ENCODE measurements at places on chromosomes 1 and 21.

DNA sequence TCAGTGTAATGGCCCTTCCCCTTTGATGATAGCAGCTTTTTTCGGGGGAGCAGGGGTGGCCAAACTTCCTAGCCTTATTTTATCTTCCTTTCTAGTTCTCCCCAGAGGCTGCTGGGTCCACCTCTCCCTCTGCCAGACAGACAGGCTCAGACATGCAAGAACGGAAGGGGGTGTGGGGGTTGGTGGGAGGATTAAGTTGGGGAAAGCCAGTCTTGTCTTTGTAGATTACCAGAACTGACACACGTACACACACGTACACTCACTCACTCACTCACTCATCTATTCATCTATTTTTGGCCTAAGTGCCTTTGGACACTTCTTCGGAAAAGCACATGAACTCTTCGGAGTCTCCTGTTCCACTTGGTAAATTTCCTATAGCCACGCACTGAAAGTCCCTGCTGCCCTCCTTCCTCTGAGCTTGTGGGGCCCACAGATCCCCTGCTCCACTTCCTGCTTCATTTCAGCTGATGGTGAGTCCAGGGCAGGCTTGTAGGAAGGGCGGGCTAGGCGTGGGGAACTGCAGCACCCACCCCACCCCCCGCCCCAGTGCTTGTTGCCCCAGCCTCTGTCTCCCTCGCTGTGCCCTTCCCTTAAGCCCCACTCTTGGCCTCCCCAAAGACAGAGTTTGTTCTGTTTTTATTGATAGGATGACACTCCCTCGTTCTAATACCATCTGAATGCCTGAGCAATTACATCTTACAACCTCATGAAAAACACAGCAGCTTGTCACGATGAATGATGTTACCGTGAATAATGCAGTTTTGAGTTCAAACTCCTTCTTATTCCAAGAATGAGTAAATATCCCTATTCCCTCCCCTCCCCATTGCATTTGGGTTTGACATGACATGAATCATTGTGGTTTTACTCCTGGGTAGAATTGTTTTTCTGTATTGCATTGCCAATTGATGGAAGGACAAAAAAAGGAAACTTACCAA lies 60.7 kb upstream of the ATP5PO start:
- DNase-seq = peak; percentile 53

- DNase-seq = no peak
These were observed 23.2 kb downstream of the NUAK2 start for GRCh38 chr1:205298191-205298994.

DNA sequence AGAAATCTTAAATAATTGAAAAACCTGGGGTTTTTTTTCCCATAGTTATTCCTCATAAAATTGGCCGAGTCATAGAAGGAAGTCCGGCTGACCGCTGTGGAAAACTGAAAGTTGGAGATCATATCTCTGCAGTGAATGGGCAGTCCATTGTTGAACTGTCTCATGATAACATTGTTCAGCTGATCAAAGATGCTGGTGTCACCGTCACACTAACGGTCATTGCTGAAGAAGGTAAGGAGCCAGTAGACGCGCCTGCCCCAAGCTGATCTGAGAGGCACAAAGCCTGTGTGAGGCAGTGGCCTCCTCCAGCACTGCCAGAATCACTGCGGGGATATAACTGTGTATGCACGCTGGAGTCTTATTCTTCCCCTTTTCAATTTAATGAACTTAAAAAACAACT lies 100.3 kb downstream of the PHTF1 start:
- DNase-seq = no peak

- DNase-seq = no peak
These were observed 23.2 kb upstream of the PLA2G2C start for GRCh38 chr1:20209471-20209870.

GRCh38 chr1:112637254-112638109 lies 17.9 kb downstream of the CAPZA1 start:
- no peak for DNase-seq

GRCh38 chr1:172745014-172745413 lies 86.1 kb downstream of the FASLG start:
- DNase-seq = no peak

DNA sequence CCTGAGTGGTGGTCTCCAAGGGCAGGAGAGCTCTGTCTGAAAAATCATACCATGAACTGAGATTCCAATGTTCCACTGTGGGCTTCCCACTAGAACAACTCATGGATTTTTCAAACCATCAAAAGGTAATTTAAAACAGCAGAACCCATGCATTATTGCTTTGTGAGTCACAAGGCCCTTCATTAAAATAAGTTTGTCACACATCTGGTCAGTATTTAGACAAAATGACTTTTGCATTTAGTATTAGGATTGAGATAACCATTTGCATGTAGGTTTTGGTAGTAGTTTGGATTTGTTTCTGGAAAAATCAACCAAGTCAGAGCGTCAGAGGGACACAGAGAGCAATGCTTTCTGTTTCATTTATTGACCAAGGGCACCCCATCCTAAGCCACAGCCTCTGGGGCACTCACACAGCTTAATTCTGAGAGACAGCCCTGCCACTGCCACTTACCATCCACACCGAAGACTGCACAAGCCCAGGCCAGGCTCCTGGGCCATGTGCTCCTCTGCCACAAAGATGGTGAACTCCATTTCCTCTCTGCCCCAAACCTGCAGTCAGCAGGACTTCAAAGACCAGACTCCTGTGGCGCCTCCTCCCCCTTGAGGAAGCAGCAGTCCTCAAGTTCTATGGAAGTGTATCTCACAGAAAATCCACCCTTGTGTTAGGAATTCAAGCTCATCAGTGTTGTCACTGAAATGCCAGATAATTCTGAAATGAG lies 132.6 kb upstream of the DUSP10 start:
- DNase-seq = no peak

- DNase-seq = no peak
These were observed 123.9 kb upstream of the PPP2R5A start for GRCh38 chr1:212161231-212161781.

DNA sequence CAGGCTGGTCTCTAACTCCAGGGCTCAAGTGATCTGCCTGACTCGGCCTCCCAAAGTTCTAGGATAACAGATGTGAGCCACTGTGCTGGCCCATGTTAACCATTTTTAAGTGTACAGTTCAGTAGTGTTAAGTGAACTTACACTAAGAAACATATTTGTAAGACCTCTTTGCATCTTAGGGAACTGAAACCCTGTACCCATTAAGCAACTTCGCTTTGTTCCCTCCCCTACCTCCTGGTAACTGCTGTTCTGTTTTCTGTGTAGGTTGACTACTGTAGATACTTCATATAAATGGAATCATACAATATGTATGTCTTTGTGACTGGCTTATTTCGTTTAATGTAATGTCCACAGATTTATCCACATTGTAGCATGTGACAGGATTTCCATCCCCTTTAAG lies 11.0 kb downstream of the NUDC start:
- no peak for DNase-seq

DNA sequence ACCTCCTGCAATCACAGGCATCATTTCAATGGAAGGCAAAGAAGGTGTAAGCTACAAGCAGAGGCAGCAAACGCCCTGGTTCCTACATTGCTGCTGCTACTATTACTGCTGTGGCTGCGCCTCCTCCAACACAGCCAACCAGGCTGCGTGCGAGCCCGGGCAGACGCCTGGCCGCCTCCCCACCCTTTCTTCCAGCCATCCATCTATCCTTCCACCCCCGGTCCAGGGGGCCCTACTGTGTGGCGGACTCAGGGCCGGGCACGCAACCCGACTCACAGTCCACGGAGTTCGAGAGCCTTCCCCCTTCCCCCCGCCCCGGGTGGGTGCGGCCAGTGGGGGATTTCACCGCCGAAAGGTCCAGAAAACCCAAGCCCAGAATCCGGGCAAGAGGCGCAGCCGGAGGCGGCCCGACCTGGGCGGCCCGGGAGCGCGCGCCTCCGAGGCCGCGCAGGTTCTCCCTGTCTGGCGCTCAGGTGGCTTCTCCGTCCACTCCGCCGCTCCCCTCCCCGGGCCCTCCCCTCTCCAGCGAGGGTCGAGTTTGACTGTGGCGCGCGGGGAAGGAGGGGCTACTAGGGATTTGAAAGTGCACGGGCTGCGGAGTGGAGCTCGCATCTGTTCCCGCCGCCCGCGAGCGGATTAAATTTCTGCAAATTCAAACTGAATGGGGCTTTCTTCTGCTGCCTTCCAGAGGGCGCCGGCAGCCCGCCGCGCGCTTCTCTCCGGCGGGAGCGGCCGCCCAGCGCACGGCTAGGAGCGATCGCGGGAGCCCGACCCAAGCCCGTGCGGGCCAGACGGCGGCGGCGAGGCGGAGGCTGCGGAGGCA lies at the start of gene HUNK:
TSS of gene HUNK (plus strand) at position 569 of the 823 bp plus-strand sequence. CDS start 655 bp downstream, outside the sequence.
- DNase-seq = no peak

DNA sequence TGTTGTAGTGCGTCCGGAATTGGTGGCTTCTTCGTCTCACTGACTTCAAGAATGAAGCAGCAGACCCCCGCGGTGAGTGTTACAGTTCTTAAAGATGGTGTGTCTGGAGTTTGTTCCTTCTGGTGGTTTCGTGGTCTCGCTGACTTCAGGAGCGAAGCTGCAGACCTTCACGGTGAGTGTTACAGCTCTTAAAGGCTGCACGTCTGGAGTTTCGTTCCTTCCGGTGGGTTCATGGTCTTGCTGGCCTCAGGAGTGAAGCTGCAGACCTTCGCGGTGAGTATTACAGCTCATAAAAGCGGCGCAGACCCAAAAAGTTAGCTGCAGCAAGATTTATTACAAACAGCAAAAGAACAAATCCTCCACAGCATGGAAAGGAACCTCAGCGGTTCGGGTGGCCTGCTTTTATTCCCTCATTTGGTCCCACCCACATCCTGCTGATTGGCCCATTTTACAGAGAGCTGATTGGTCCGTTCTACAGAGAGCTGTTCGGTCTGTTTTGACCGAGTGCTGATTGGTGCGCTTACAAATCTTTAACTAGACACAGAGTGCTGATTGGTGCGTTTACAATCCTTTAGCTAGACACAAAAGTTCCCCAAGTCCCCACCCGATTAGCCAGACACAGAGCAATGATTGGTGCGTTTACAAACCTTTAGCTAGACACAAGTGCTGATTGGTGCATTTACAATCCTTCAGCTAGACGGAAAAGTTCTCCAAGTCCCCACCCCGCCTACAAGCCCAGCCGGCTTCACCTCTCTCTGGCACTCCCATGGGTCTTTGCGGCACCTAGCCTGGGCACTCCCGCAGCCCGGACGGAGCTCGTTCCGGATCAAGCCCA lies 49.6 kb upstream of the KRTAP19-8 start:
- DNase-seq = no peak

- no peak for DNase-seq
These were observed 120.2 kb downstream of the MRPL39 start for GRCh38 chr21:25487046-25487594.

DNA sequence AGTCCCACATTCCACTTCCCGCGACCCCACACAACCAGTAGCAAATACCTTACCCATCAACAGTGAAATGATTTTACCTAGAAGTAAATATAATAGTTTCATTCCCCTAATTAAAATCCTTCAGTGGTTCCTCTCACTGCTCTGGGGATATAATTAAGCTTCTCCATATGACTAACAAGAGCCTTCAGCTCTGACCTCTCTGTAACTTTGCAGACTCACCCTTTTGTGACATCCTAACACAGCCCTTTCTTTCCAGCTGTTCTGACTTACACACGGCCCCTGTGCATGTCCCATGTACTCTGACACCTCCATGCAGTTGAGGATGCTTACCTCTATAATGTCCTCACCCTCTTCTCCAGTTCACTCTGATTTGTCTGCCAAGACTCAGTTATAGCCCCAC lies 137.3 kb upstream of the SPAG17 start:
- no peak for DNase-seq

DNA sequence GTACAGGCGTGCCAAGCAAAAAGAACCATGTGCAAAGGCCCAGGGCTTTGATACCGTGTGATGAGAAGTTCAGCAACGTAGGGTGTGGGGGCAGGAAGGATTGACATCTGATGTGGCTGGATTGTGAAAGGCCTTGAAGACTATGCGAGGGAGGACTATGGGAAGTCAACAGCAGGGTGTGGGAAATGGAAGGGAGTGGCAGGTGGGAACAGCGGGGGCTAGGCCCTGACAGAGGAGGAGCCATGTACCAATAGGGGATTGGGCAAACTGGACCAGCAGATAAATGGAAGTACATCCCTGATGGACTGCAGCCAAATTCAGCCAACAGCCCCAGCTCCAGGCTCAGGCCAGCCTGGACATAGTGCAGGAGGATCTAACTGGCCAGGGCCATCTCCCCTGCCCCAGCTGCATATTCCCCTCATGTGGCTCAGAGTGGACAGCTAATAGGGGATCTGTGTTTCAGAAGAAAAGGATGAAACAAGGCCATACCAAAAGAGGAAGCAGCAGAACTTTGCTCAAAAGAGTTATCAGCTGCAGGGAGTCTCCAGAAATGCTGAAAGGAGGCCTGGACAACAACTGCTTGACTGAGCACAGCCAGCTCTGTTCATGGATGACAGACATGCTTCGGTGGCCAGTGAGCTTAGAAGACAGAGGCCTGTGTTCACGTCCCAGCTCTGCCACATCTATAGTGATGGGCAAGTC lies 140.2 kb upstream of the SGIP1 start:
- DNase-seq = no peak

GRCh38 chr1:153881751-153882150 lies 41.0 kb downstream of the GATAD2B start:
- no peak for DNase-seq

GRCh38 chr1:91031081-91031480 lies 9.2 kb upstream of the ZNF644 start:
- DNase-seq = no peak

DNA sequence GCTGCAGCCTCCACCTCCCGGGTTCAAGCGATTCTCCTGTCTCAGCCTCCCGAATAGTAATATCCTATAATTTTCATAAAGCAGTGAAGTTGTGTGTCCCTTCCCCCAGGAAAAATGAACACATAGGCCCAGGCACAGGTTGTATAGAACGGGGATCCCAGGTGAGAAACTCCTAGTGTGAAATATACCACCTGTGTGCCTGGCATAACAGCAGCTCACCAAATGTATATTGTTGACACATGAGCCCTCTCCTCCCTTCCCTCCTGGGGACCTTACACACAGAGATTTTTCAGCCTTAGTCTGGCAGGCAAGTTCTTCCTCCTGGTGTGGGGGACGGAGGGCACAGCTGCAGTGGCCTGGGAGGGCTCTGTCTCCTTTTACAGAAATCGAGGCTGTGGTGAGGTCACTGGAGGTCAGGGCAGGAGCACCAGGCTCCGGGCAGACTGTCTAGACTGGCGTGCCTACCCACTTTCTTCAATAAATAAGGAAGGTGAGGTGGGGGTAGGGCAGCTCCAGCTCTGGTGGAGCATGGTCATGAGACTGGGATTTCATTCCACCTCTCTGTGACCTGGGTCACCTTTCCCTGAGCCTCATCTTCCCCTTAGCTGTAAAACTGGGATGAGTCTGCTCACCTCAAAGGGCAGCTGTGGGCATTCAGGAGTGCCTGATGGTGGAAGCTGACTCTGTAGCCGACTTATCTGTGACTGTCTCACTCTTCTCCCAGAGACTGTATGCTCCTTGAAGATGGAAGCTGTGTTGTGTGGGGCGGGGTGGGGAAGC lies 14.3 kb downstream of the RCC1 start:
- no peak for DNase-seq

- DNase-seq = no peak
These were observed 31.1 kb upstream of the MTF1 start for GRCh38 chr1:37890378-37891014.

Measured in activated CD4-positive, CD25-positive, alpha-beta regulatory T cell treated with anti-CD3 and anti-CD28 coated beads, Interleukin-2, amount 50 U/mL, for 72 hours (primary cell).